Heart right ventricle (tissue), 16 donors: ENCODE measurements at places on chromosomes 2 and 18. TPM values are rescaled to one million over a fixed set of nuclear protein-coding genes. Genes with fewer than 3 reads are reported as not detected.
A peak's percentile ranks its signal among the peaks of the same experiment; 100 is the strongest.

DNA sequence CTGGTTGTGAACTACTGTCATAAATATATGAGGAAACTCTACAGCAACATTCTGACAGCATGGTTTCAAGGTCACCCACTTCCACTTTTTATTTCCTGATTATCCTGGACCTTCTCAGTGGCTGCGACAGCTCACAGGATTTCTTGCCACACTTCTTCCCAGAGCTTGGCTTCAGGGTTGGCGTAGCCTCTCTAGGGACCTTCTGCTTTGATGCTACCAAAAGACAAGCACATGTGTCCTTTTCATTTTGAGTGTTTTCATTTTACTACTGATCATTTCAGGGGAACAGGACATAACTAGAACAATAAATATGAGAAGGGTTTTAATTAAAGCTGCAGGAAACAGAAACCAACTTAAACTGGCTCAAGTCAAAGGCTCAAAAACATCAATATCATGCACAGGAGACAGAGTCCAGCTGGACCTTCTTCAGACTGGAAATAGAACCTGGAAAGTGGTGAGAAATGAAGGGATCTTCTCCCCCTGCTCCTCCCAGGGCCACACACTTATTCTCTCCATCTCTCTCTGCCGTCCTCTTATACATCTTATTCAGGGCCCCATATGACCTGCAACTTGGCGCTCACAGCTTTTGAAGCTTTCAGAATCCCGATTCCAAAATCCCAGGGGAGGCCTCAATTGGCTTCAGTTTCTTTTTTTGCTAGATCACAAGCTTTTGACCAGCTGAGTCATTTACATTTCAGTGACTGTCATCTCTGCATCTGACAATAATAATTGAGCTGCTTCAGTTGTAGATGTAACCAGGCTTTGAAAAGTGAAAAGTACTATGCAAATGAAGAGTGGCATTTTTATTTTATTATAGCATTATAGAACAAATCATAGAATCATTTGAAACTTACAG is 9.7 kb downstream of the VIT start:
- no peak for DNase-seq

DNA sequence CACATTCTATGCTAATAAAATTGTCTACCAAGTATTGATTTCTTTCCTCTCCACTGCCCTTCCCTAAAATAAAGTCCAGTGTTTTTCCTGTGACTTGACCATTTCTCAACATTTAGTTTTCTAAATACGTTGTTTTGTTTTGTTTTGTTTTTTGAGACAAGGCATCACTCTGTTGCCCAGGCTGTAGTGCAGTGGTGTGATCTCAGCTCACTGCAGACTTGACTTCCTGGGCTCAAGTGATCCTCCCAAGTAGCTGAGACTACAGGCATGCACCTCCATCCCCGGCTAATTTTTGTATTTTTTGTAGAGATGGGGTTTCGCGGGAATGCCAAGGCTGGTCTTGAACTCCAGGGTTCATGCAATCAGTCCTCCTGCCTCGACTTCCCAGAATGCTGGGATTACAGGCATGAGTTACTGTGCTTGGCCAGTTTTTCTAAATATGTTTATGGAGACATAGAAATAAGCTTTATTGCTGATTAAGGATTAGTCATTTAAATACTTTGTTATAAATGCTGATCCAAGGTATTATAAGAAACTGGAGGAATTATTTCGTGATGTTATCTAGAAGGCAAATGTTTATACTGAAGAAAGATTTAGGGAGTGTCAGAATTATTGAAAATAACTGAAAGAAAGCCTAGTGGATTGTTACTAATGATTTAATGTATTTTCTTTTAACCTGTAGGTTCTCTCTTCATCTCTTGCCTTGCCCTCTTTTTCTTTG is 5.7 kb upstream of the HTR2B start:
- DNase-seq, result no peak

GRCh38 chr2:56009758-56010458 is 86.3 kb upstream of the EFEMP1 start:
- DNase-seq, result no peak

- no peak for DNase-seq
Measured at GRCh38 chr2:23988371-23988770, 21.5 kb upstream of the MFSD2B start.

GRCh38 chr2:16301961-16302360 is 361.6 kb downstream of the MYCN start:
- DNase-seq, result no peak

DNA sequence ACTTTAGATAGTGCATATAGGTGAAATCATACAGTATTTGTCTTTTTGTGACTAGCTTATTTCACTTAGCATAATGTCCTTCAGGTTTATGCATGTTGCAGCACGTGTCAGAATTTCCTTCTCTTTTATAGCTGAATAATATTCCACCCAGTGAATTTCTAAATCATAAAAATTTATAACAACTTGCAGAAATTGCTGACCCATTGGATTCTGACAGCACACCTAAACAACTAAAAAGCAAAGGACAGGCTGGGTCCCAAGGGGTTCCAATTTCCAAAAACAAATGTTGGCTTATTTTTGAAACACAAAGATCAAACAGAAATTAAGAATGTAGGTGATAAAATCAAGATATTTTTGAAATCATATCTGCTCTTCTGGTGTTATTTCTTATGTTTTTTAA is 86.5 kb upstream of the ACKR3 start:
- no peak for DNase-seq

- DNase-seq, result no peak
Measured at GRCh38 chr2:39468579-39469451, 31.7 kb upstream of the MAP4K3 start.

DNA sequence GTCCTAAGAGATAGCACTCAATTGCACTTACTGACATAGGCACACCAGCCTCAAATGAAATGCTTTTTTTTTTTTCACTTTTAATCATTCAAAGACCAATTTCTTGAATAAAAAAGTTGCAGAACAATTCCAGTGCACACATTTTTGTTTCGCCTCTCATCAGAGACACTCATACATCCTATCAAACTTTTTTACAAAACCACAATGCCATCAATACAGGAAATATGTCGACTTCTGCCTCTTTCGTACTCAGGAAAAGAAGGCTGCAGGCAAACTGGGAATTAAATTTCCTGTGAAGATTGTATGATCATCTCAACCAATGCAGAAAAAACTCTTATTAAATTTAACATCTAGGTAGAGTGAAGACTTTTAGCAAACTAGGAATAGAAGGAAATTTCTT is 112.4 kb downstream of the DNER start:
- no peak for DNase-seq

GRCh38 chr2:161982548-161983330 is 91.3 kb downstream of the DPP4 start:
- DNase-seq, result no peak

GRCh38 chr2:61605245-61605644 is 67.1 kb upstream of the XPO1 start:
- DNase-seq, result no peak

GRCh38 chr2:26745609-26746327 is 18.3 kb upstream of the SLC35F6 start:
- DNase-seq, result peak; percentile 82

GRCh38 chr2:216083464-216084281 is 2.0 kb downstream of the TMEM169 start:
- no peak for DNase-seq

DNA sequence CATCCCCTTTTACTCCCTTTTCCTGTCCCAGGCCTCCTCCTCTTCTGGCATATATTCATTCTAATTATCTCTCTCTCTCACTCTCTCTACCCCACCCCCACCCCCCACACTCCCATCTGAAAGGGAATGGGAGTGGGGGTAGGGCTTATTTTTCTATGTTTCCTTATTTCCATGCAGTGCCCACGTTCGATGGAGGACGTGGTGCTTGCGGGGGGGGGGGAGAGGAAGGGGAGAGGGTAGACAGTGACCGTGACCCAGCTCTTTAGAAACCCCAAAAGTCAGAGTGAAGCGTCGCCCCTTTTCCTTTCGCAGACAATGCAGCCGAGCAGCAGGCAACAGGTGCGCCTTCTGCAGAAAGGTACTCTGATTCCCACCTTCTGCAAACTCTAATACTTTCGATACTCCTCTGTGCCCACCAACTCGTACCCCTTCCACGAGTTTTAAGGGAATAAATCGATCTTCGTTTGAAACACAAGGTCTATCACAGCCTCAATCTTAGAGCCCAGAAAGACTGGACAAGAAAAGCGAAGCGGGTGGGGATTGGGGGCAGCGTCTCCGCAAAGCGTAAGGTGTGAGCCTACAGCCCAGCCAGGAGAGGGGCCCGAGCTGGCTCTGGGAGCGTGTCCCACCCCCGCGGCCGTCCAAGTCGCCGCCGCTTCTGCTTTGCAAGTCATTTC is 891 bp upstream of the NR4A2 start:
- DNase-seq, result no peak

DNA sequence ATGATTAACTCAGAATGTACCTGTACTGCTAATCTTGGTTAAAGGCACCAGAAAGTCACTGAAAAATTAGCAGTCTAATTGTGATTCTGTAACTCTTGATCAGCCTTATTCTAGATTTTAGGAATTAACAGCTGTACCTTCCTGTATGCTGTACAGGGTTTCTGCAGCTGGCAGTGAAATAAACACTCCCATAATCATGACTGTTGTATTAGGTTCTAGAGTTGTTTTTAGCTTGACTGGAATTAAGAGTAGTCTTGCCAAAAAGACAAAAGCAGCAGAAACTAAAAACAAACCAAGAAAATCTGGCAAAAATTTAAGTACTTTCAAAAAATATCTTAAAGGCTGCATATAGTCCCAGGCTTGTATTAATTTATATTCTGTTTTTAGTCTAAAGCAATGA is 103.5 kb downstream of the SOS1 start:
- no peak for DNase-seq

GRCh38 chr2:119240311-119241204 is 16.9 kb downstream of the STEAP3 start:
- peak; percentile 55 for DNase-seq

GRCh38 chr2:182142062-182142461 is 156.4 kb downstream of the PPP1R1C start:
- no peak for DNase-seq

The ZNF519 gene
- polyA plus RNA-seq, result 1.0 TPM

The RUFY4 gene
- polyA plus RNA-seq, result not detected

The AKAIN1 gene
- polyA plus RNA-seq, result not detected

The ALPP gene
- polyA plus RNA-seq, result not detected

The IL37 gene
- polyA plus RNA-seq, result not detected

The TFCP2L1 gene
- 0.15 TPM for polyA plus RNA-seq

The PROM2 gene
- polyA plus RNA-seq, result 0.72 TPM

The LRRTM1 gene
- 0.51 TPM for polyA plus RNA-seq

The PMAIP1 gene
- 0.22 TPM for polyA plus RNA-seq

The ABCB11 gene
- 0.01 TPM for polyA plus RNA-seq

The TRAF3IP1 gene
- 6.2 TPM for polyA plus RNA-seq

The ANKRD29 gene
- 11.5 TPM for polyA plus RNA-seq

The UGT1A7 gene
- not detected for polyA plus RNA-seq
